Activated CD8-positive, alpha-beta T cell treated with anti-CD3 and anti-CD28 coated beads for 36 hours (primary cell): ENCODE measurements at places on chromosomes 5 and 9. TPM values are rescaled to one million over a fixed set of nuclear protein-coding genes. Genes with fewer than 3 reads are reported as not detected.
A peak's percentile ranks its signal among the peaks of the same experiment; 100 is the strongest.

GRCh38 chr5:134527156-134527960 lies 1.9 kb downstream of the JADE2 start:
- H3K36me3 ChIP-seq: no peaks in the 10 kb centered on the region
- peaks cover 55% of the 10 kb centered on the region for H3K4me1 ChIP-seq
- H3K27ac ChIP-seq: peak overlapping the region; percentile 94
- H3K4me3 ChIP-seq: peak overlapping the region; percentile 88
- H3K27me3 ChIP-seq: no peaks in the 10 kb centered on the region
- peak; percentile 91 for DNase-seq

- H3K27me3 ChIP-seq: peaks cover 2% of the 10 kb centered on the region
- H3K27ac ChIP-seq: no peak overlapping the region
- H3K4me3 ChIP-seq: no peak overlapping the region
Observed at GRCh38 chr5:111574311-111574710, 62.0 kb upstream of the STARD4 start.

DNA sequence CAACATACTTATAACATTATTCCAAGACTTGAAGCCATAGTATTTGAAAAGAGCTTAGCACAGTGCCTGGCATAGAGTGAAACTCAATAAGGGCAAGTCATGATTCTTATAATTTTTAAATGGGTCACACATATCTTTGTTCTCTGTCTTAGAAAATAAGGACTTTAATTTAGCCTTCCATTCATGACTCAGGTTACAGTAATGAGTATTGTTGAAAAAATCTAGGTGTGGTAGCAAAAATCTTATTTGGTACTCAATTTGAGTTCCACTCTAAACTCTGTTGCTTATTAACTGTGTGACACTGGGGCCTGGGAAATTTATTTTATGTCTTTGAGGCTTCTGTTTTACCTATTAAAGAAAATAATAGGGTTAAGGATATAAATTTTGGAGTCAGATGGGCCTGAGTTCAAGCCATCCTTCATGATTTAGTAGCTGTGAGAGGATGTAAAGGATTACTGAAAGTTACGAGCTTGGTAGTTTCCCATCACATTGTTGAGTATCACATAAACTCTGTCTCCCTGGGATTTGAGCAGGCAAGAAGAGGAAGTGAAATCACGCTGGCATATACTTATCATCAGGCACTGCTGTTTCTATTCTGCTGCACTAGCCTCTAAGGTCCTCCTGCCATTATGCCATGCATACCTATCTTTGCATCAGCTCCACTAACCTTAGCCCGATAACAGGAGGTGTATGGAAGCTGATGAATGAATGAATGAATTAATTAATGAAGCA lies 1.5 kb downstream of the SPINK9 start:
- DNase-seq: no peak
- H3K27ac ChIP-seq: no peak overlapping the region
- no peak overlapping the region for H3K4me3 ChIP-seq
- H3K36me3 ChIP-seq: no peaks in the 10 kb centered on the region

DNA sequence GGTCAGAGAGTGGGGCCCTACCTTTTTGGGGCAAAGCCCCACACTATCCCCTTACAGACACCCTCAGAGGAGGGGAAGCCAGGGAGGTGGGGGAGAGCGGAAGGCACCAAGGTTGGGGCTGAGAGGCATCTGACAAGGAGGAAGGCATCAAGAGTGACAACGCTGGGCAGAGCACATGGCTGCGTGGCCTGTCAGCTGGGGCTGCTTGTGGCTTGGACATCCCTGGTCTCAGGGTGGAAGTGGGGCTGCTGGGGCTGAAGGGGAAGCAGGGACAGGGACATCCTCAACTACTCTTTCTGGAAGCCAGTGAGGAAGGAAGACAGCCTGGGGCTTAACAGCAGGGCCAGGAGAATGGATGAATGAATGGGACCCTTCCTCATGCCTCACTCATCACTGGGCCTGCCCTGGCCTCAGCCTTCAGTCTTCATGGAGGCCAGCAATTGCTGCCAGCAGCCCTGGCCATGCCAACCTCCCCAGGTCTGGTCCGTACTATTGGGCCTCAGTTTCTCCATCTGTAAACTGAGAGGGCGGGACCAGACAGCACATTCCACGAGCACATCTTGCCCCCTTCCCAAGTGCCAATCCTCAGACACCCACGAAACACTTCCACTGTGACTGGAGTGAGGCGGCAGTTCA lies 993 bp upstream of the RALGDS start:
- DNase-seq: peak; percentile 53
- no peaks in the 10 kb centered on the region for H3K27me3 ChIP-seq
- peak overlapping the region; percentile 62 for H3K4me3 ChIP-seq
- peaks cover 68% of the 10 kb centered on the region for H3K4me1 ChIP-seq

DNA sequence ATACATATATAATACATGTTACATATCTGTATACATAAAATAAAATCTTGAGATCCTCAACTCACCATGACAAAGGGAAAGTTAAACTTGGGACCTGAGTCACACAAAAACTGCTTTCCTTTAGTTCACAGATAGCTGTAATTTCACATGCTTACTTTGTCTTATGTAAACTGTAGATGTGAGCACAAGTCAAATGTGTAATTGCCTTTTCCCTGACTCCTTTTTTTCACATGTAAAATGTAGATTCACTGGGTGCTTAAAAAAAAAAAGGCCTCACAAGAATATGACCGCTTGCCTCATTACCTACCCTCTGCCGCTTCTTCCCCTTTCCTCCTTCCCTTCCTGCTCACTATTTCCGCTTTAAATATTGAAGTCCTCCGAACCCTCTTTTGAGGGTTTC lies 21.9 kb upstream of the FAM169A start:
- no peaks in the 10 kb centered on the region for H3K4me1 ChIP-seq
- H3K4me3 ChIP-seq: no peak overlapping the region
- DNase-seq: no peak
- H3K27ac ChIP-seq: no peak overlapping the region
- no peaks in the 10 kb centered on the region for H3K27me3 ChIP-seq

DNA sequence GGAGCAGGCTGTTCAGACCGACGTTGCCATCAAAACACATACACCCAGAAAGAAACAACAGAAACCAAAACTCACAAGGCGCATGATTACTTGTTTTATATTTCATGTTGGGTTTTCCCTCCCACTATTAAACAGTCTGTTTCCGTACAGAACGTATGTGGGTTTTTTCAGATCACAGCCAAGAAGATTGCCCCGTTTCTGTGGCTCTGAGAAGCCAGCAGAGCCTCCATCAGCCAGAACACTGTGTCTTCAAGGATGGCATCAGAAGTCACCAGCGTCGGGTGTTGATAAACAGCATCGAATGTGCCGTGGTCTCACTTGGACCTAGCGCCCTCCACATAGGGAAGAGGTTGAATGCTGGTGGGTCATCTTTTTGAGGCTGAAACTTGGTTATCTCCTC lies 42.8 kb downstream of the FAM78A start:
- no peaks in the 10 kb centered on the region for H3K27me3 ChIP-seq
- peaks cover 32% of the 10 kb centered on the region for H3K36me3 ChIP-seq
- H3K27ac ChIP-seq: peak overlapping the region; percentile 85
- no peak for DNase-seq
- H3K4me3 ChIP-seq: no peak overlapping the region
- peaks cover 28% of the 10 kb centered on the region for H3K4me1 ChIP-seq

DNA sequence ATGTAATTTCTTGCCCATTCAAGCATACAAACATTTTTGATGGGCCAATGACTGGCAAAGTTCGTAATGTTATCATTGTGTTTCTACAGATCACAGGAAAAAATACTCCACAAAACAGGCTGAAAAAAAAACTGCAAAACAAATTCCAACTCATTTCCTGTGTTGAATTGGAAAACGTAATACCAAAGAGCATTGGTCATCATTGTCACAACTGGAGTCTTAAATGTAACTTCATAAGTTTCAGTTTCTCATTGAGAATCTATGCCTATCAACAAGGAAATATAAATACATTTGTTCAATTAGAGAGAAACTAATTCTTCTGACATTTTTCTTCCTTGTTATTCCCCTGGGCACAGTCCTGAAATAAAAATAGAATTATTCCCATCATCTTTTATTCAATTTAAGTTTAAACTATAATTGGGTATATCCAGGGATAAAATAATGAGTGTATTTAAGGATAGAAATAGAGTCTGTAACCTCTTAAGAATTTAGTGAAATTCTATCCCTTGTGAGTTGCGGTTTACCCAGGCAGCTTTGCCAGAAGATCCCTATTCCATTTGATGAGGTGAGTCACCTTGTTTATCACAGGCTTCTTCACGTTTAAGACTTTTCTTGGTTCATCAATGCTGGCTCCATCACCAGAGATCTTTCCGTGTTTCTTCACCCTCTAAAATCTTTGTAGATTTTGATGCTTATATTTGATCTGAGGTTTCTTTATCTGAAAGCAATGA lies 112.7 kb upstream of the ITGA1 start:
- peaks cover 9% of the 10 kb centered on the region for H3K4me1 ChIP-seq
- DNase-seq: no peak
- no peak overlapping the region for H3K27ac ChIP-seq

DNA sequence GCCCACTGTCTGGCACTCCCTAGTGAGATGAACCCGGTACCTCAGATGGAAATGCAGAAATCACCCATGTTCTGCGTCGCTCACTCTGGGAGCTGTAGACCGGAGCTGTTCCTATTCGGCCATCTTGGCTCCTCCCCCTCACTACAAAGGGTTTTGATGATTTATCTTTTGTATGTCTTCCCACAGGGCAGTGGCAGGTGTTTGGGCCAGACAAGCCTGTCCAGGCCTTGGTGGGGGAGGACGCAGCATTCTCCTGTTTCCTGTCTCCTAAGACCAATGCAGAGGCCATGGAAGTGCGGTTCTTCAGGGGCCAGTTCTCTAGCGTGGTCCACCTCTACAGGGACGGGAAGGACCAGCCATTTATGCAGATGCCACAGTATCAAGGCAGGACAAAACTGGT lies 9.4 kb downstream of the BTNL8 start:
- H3K27ac ChIP-seq: no peak overlapping the region
- peaks cover 18% of the 10 kb centered on the region for H3K27me3 ChIP-seq
- H3K4me3 ChIP-seq: no peak overlapping the region

DNA sequence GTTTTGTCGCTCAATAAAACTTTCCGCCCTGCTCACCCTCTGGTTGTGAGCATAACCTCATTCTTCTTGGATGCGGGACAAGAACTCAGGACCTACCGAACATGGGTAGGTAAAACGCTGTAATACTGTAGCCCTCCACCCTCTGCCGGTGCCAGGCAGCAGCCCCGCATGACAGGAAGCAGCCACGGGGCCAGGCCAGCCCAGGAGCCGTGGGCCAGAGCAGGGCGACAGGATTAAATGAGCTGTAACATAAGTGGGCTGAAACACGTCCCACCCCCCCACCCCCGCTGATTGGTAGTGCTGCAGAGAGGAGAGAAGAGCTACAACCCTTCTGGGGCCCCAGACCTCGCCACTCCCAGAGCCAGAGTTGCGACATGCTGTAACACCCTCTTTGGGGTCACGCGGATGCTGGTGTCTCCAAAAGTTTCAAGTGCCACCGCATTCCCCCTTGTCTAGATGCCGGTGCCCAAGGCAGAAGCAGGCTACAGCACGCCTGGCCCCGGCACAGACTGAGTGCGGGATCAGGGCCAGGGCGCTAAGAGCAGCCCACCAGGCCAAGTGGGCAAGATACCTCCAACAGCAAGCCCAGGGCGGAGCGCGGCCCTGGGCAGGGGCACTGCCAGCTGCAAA lies 81.8 kb downstream of the FBXW11 start:
- H3K4me3 ChIP-seq: no peak overlapping the region
- H3K27ac ChIP-seq: no peak overlapping the region
- H3K27me3 ChIP-seq: no peaks in the 10 kb centered on the region

DNA sequence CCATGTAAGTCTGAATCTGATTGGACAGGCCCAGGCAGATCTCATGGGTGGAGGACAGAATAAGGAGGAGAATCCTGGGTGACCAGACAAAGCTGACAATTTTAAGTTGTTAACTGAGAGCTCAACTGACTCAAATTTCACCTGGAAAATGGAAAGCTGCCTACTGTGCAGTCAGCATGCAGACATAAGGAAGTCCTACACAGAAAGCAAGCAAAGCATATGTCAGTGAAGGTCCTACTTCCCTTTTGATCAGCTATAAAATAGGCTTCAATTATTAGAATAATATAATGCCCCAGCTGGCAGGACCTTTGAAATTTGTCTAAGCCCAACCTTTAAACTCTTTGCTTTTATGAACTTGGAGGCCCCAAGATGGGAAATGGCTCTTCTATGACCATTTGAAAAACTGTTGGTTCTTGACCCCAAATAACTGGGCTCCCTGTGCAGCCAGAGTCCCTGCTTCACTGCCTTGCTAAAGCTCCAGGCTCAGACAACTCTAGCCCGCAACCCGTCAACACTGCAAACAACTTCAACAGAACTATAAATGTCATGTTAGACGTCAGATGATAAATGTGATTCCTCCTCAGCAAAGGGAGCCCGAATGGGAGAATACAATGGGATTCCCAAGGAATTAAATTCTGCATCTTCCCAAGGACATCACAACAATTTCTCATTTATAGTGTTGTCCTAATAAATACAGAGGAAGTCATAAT lies 118.9 kb upstream of the ADRA1B start:
- H3K4me3 ChIP-seq: no peak overlapping the region
- H3K27ac ChIP-seq: no peak overlapping the region
- DNase-seq: no peak
- H3K27me3 ChIP-seq: peaks cover 6% of the 10 kb centered on the region

DNA sequence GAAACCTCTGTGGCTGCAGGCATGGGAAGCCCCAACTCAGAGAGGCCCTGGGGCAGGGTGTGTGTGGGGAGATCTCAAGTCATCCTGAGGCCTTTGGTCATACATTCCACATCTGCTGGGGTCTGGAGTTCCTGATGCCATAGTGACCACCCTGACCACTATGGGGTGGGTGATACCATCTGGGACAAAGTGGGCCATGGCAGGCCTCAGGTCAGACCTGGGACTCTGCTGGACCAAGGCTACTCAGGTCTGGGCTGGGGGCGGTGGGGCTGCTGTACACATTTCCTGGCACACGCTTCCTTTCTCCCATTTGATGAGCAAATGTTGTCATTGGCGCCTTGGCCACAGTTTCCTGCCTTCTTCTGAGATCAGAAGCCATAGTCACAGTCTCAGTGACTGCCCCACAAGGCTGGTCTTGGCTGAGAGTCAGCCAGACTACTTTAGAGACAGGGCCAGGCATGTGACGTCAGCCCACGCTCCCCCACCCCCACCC lies 15.1 kb upstream of the ACSL6 start:
- peak overlapping the region; percentile 56 for H3K27ac ChIP-seq
- H3K27me3 ChIP-seq: no peaks in the 10 kb centered on the region
- H3K4me3 ChIP-seq: no peak overlapping the region
- peaks cover 4% of the 10 kb centered on the region for H3K4me1 ChIP-seq
- DNase-seq: peak; percentile 82
- no peaks in the 10 kb centered on the region for H3K36me3 ChIP-seq

DNA sequence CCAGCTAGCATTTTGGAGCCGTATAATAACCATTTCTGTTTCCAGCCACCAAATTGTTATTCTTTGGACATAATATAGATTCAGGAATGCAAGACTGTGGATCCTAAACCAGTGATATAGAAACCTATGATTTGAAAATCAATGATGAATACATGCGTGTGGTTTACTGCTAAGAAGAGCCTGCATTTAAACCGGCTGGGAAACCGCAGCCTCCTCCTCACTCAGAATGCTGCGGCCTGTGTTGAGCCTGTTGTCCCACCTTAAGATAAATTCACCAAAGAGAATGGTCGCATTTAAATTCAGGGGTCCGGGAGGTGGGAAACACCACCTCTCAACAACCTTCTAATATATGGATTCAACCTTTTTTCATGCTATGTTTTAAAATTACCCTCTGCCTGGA lies 148.0 kb downstream of the MEF2C start:
- DNase-seq: no peak
- peaks cover 6% of the 10 kb centered on the region for H3K27me3 ChIP-seq
- H3K27ac ChIP-seq: no peak overlapping the region
- H3K36me3 ChIP-seq: no peaks in the 10 kb centered on the region
- H3K4me1 ChIP-seq: peaks cover 4% of the 10 kb centered on the region

Gene FBN2
- not detected for total RNA-seq

Gene PDE6A
- total RNA-seq: not detected

Gene CCDC171
- 2.3 TPM for total RNA-seq

Gene SAP30L
- 31.7 TPM for total RNA-seq
